Activated naive CD4-positive, alpha-beta T cell (primary cell): ENCODE measurements at places on chromosomes 2 and 18.

DNA sequence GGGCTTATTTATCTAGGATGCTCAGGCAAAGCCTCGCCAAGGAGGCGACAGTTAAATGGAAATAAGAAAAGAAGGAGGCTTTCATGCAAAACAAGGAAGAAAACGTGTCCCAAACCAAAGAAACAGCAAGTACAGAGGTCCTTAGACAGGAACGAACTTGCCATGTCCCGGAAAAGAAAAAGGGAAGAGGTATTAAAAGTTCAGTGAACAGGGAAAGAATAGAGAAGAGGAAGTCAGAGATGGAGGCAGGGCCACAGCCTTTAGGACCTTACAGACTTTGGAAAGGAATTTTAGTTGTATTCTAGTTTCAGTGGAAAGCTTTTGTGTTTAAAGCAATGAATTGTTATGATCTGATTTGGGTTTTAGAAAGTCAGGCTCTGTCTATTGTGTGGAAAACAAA lies 22.1 kb downstream of the IKZF2 start:
- no peak for DNase-seq

DNA sequence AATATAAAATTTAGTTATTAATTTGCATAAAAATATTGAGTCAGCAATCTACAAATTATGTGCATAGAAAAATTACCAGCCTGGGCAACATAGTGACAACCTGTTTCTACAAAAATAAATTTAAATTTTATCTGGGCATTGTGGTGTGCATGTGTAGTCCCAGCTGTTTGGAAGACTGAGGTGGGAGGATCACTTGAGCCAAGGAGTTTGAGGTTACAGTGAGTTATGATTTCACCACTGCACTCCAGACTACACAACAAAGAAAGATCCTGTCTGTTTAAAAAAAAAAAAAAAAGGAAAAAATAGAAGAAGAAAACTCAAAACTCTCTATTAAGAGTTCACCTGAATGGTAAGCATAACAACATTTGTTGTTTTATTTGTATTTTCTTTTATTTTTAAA lies 1048.4 kb upstream of the CDH2 start:
- DNase-seq, result no peak

DNA sequence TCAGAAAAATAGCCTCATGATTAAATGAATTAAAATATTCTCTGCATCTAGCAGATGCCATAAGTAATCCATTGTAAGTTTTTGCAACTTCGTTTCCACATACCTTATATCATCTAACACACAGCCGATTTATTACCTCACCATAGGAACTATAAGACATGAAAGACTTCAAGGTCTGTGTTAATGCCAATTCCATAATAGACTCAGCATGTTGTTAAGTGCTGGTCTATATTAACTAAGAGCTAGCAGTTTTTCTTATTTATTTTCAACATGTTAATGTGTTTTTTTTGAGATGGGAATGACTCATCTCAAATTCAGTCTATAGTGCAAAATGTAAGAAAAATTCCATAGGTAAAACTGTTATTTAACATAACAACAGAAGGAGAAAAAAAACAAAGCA lies 243.9 kb upstream of the GULP1 start:
- no peak for DNase-seq

- DNase-seq, result no peak
These were observed 29.5 kb upstream of the TMEM37 start for GRCh38 chr2:119402106-119402505.

DNA sequence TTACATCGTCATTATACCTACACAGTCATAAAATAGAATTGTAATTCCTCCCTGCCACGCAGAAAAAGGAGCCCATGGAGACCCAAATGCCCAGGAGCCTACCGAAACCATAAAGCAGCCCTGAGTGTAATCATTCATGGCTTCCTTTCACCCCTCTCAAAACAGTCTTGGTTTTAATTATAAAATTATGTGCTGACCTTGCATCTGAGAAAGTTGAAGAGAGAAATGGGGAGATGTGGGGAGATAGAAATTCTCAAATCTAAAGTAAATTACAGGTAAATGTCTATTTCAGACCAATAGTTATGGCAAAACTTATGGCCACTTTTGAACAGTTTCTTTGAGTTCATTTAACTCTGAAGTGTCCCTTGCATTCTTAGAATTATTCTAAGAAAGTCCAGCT lies 1068.8 kb downstream of the BCL11A start:
- DNase-seq, result no peak

GRCh38 chr2:2825062-2825461 lies 494.0 kb upstream of the MYT1L start:
- DNase-seq, result no peak

DNA sequence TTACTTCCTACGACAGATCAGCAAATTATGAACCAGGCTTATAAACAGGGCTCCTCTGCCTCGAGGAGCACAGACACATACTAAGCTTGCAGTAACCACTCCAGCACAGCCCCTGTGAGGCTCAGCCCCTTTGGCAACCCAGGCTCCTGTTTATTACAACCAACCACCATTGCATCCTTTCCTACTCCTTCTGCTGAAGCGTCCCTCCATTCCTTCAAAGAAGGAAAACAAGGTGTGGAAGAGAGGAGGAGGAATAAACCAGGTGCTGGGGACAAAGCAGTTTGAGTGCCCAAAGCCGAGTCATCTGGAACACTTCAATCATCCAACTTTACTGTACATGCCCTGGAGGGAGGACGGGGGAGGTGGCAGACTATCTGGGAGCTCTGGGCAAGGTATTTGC lies 87.2 kb upstream of the MGAT4A start:
- no peak for DNase-seq

GRCh38 chr2:240524963-240525718 lies 32.6 kb downstream of the ANKMY1 start:
- no peak for DNase-seq

GRCh38 chr18:56248610-56249235 lies 389.7 kb downstream of the TXNL1 start:
- DNase-seq, result no peak

GRCh38 chr18:34207344-34207851 lies 17.3 kb downstream of the NOL4 start:
- no peak for DNase-seq

DNA sequence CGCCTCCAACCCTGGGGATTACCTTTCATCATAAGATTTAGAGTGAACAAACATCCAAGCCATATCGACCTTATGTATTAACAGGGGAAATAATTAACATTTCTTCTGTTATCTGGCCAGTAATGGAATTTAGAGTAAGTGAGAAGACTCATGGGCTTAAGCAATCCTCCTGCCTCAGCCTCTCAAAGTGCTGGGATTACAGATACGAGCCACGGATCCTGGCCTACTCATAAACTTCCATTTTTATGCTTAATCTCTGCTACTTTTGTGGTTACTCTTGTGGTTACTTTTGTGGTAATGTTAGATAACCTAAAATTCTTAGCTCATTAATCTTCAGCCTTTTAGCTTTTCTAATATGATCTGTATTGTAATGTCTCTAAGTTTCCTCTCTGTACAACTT lies 159.3 kb upstream of the SLC8A1 start:
- no peak for DNase-seq

DNA sequence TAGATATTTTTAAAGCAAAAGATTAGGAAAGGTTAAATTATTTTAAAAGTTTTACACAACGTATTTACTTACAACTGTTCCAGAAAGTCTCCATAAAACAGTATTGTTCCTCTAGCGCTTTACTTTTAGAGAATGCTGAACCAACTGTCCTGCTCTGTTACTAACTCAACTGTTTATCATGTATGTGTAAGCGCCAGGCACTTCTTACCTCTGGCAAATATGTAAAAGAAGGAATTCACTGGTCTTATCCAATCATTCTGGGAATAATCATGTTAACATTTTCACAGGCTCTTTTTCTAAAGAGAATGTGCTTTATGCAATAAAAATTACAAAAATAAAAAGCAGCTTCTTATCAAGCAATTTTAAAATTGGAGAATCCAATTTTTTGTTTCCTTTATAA lies 68.0 kb downstream of the COBLL1 start:
- DNase-seq, result no peak

GRCh38 chr2:149661844-149662243 lies 74.3 kb upstream of the MMADHC start:
- no peak for DNase-seq

- no peak for DNase-seq
These were observed 232.1 kb upstream of the SMIM21 start for GRCh38 chr18:75659535-75660023.

DNA sequence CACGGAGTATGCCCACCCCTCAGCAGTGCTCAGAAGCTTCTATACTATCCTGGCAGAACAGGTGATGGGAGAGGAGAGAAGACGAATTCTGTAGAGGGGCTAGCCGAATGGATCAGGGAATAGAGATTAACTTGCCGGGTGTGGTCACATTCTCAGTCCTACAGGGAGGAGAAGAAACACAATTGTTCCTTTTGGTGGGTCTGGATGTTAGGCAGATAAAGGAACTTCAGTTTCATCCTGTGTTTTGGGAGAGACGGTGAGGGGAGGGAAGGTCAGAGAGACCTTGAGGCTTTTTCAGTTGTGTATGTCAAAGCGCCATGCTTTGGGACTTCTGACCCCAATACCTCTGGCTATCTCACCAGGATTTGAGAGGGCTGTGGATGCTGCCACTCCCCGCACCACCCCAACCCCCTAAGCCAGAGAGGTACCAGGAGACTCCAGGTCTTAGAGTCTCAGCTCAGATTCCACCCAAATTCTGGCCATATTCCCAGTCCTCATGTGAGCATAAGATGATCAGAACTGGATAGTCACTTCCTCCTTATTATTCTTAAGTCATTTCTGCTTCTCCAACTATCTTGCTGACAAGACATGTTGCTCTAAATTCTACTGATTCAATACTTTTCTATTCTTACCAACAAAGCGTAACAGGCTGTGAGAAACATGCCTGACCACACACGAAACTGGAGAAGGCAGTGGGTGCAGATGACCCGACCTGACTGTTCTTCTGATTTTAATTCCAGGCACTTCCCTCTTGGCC lies 2.3 kb upstream of the TMEM37 start:
- no peak for DNase-seq

GRCh38 chr2:173652767-173653431 lies 298.2 kb downstream of the CDCA7 start:
- no peak for DNase-seq

DNA sequence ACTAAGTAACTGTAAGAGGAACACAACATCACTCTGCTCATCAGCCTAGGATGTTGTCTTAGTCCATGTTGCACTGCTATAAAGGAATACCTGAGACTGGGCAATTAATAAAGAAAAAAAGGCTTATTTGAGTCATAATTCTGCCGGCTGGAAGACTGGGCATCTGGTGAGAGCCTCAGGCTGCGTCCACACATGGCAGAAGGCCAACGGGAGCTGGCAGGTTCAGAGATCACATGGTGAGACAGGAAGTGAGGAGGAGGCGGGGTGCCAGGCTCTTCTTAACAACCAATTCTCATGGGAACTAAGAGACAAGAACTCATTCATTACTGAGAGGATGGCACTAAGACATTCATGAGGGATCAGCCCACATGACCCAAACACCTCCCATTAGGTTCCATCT lies 46.8 kb downstream of the EPG5 start:
- no peak for DNase-seq

- DNase-seq, result no peak
These were observed 69.6 kb upstream of the RMDN2 start for GRCh38 chr2:37855283-37856041.

GRCh38 chr2:114688241-114688640 lies 245.8 kb downstream of the DPP10 start:
- no peak for DNase-seq

DNA sequence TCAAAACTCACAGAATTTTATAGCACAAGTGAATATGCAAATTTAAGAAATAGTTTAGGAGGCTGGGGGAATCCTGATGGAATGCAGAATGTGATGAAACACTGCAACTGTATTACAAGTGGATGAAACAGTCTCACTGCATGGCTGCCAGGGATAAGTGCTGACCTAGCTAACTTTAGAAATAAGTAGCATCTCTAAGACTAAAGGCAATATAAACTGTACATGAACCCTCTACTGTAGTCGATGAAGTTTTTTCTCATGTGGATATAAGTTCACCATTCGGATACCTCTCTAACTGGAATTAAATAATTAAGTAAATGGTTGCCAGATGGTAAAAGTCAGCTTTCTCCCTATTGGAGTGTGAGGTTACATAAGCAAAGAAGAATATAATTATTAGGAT lies 777.8 kb upstream of the RAB6C start:
- DNase-seq, result no peak

DNA sequence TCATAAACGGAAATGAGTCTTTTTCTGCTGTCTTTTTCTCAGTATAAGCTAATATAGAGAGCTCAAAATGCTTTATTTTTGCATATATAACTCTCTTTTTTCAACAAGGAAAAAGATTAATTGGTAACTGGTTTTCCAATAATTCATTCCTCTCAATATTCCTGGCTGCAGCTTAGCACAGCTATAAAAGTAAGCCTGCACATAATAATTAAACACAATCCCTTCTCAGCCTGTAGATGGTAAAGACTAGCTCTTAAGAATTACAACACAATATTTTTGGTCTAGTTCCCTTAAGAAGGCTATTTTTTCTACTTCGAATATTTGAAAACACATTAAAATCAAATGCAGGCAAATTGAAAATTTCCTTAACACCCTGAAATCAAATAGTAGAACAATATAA lies 258.0 kb downstream of the DOK6 start:
- DNase-seq, result no peak

GRCh38 chr2:12987246-12987645 lies 270.5 kb downstream of the TRIB2 start:
- no peak for DNase-seq

DNA sequence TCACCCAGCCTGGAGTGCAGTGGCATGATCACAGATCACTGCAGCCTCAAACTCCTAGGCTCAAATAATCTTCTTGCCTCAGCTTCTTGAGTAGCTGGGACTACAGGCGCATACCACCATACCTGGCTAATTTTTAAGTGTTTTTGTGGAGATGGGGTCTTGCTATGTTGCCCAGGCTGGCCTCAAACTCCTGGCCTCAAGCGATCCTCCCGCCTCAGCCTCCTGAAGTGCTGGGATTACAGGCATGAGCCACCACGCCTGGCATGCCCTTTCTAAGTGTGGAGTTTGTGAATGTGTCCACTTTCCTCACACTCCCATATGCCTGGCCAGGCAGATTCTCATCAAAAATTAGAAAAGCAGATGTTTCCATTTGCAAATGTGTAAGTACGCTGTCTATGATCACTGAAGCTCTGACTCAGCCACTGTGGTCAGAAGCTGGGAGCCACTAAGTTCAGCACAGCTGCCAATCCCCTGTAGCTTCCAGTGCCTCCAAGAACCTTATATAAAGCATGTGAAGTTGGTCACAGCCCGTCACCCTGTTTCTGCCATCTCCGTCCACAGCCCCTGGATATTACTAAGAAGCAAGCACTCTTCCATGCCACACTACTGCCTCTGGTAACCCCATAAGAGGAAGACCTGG lies 155.4 kb downstream of the FAM210A start:
- no peak for DNase-seq

DNA sequence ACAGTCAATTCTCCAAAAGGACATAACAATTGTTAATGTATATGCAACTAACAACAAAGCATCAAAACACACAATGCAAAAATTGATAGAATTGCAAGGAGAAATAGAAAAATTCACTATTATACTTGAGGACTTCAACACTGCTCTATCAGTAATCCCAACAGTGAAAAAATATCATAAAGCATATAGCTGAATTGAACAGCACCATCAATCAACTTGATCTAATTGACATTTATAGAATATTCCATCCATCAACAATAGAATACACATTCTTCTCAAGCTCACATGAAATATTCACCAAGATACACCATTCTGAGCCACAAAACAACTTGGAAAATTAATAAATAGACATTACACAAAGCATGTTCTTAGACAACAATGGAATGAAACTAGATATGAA lies 60.1 kb upstream of the ASXL3 start:
- DNase-seq, result no peak
